CD4-positive, alpha-beta T cell (primary cell): ENCODE measurements at places on chromosomes 6 and 20. TPM values are rescaled to one million over a fixed set of nuclear protein-coding genes. Genes with fewer than 3 reads are reported as not detected.
A peak's percentile ranks its signal among the peaks of the same experiment; 100 is the strongest.

CRISP2 gene
- total RNA-seq = not detected

SLC17A1 gene
- total RNA-seq = not detected

DNA sequence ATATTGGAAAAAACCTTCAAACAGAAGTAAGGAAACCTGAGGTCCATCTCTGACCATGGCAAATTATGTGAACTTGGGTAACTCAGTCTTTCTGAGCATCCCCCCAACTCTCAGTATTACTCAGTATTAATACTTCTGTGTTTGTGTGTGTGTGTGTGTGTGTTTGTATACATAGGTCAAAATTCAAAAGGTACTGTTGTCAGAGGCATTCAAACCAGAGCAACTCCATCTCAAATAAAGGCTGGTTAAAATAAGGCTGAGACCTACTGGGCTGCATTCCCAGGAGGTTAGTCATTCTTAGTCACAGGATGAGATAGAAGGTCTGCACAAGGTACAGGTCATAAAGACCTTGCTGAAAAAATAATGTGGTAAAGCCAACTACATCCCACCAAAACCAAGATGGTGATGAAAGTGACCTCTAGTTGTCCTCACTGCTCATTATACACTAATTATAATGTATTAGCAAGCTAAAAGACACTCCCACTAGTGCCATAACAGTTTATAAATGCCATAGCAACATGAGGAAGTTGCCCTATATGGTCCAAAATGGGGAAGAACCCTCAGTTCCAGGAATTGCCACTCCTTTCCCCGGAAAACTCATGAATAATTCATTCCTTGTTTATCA is 33.3 kb upstream of the SLC22A16 start:
- no peak for DNase-seq

HEY2 gene
- 0.08 TPM for total RNA-seq

DNA sequence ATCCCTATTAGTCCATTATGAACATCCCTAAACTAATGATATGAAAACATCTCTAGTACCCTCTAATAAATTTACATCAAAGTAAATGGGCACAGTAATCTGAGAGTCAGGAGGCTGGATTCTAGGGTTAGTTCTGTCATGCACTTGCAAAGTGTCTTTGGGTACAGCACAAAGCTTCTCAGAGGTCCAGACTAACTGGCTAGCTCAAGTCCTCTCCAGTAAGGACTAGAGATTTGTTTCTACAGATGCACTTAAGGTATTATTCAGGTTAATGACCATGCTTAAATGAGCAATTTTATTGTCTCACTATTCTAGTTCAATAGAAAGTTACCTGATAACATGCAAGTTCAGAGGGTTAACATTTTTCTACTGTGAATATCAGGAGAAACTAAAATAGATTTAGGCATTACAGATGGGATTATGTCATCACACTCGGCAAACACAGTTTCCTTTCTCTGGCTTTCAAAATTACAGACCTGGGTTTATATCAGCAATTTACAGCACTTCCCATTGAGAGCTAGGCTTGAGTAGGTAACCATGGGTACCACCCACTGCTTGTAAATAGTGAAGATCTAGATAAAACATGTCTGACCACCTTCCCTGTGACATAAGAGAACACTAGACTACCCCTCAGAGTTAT is 402.9 kb upstream of the RUNX2 start:
- peak; percentile 89 for DNase-seq

GRCh38 chr6:129662980-129663431 is 47.0 kb downstream of the ARHGAP18 start:
- no peak for DNase-seq

GRCh38 chr20:49343246-49343645 is 65.4 kb upstream of the ZNFX1 start:
- no peak for DNase-seq

DNA sequence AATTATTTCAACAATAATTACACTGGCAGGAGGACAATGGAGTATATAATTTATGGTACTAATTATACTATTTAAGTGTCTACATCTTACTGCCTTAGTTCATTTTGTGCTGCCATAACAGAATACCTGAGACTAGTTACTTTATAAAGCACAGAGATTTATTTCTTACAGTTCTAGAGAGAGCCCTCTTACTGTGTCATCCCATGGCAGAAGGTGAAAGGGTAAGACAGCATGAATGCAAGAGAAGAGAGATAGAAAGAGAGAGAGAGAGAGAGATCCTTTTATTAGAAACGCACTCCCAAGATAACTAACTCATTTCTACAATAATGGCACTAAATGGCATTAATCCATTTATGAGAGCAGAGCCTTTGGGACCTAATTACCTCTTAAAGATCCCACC is 314.7 kb downstream of the EPM2A start:
- DNase-seq = no peak

- DNase-seq = no peak
These were observed 3.9 kb upstream of the SDCBP2 start for GRCh38 chr20:1332749-1333300.

- no peak for DNase-seq
These were observed 136.4 kb downstream of the LINC00237 start for GRCh38 chr20:20969701-20970280.

RPS18 gene
- 5,309 TPM for total RNA-seq

GRCh38 chr6:79797912-79798311 is 149.4 kb downstream of the ELOVL4 start:
- no peak for DNase-seq

- DNase-seq = no peak
These were observed 4.1 kb downstream of the RBM38 start for GRCh38 chr20:57395111-57395966.

GRCh38 chr6:35972471-35973367 is 51.7 kb downstream of the SLC26A8 start:
- DNase-seq = no peak

DNA sequence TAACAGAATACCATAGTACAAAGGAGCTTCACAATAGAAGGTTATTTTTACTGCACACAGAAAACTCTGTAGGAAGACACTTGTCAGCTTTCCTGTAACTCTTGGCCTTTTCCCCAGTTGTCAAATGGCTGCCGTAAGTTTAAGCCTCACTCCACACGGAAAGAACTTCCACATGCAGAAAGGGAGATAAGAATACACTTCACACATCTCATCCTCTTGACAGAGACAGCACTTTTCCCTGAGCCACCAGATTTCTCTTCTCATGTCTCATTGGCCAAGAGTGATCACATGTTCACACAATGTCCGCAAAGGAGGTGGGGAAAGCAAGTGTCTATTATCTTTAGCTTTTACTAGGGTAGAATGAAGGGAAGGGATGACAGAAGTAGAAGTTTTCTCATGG is 540.7 kb downstream of the HAO1 start:
- DNase-seq = no peak

TNFRSF6B gene
- 2.5 TPM for total RNA-seq

DNA sequence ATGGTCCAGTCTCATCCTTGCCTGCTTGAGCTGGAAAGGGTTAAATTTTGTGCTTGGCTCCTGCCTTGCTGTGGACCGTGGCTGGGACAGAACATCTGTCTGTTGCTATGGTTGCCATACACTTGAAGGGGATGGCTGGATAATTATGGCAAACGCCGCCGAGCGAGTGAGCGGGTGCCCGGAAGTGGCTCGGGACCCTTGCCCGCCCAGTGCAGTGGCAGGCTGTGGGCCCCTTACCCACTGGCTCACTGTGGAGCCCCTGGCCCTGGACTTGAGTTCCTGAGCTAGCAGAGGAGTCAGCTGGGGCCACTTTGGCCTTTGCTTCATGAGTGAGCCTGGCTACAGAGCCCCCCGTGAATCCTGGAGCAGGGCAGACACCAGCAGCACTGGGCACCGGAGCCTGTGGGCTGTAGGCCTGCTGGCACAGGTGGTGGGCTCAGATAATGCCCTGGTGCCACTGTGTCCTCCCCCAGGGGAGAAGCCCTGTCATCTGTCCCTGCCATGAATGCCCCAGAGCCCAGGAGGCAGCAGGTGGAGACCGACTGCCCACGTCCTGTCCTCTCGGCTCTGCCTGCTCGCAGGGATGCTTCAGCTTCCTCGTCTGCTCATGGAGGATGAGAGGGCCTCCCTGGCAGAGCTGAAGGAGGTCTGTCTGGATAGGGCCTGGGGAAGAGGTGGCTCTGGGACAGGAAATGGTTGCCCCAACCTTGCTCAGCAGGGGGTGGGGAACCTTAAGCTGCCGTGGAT is 25.5 kb upstream of the NOL4L start:
- DNase-seq = no peak

DNA sequence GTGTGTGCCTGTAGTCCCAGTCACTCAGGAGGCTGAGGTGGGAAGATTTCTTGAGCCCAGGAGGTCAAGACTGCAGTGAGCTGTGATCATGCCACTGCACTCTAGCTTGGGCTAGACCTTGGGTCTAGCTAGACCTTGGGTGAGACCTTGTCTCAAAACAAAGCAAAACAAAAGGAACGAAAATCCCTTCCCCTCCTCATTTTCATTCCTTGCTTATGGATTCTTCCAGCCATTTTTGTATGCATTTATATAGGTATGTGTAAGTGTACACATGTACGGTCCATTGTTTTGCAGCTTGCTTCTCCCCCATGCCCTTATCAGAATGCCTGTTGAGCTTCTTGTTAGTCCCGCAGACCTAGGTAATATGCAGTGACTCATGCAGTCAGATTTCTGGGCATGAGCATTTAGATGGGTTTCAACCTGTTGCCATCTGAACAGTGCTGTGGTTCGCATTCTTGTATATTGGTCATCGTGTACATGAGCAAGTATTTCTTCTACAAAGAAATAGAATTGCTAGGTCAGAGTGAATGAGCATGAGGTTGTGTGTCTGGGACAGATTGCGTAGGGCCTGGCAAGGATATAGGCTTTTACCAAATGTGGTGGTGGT is 73.2 kb downstream of the ATRN start:
- DNase-seq = no peak

PLEKHG1 gene
- 1.5 TPM for total RNA-seq

LSM14B gene
- 34.5 TPM for total RNA-seq

PDCD2 gene
- total RNA-seq = 56.9 TPM

GRCh38 chr6:16412982-16413381 is 174.6 kb downstream of the GMPR start:
- DNase-seq = no peak

DNA sequence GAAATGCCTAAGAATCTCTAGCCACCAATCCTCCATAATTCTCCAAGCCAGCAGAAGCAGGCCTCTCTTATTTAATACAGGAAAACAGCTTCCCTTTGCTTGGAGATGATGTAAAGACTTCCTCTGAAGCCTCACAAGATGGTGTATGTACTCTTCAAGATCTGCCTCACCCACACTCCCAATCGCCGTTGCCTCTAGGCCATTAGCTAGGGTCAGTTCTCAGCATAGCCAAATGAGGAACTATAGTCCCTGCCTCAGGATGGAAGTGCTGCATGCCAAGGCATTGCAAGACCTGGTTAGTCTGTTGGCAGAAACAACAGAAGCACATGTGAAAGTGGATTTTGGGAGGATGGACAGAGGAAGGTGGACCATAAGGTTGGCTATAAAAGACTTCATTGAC is 139.1 kb downstream of the SCML4 start:
- no peak for DNase-seq

DNA sequence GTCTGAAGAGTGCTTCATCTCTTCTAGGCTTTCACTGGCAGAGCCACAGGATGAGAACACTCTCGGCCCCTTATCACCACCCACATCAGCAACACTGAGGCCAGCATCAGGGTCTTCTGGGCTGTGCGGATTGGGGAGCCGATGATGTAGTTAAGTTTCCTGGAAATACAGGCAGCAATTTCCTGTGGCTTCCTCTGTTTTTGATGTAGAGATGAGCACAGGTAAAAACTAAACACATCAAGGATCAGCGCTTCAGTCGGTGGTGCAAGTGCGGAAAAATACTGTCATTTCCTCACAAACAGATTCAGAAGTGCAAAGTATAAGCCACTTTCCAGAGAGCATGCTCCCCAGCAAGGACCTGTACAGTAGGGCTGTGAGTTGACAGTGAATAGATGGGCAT is 62.6 kb downstream of the BACH2 start:
- no peak for DNase-seq

DNA sequence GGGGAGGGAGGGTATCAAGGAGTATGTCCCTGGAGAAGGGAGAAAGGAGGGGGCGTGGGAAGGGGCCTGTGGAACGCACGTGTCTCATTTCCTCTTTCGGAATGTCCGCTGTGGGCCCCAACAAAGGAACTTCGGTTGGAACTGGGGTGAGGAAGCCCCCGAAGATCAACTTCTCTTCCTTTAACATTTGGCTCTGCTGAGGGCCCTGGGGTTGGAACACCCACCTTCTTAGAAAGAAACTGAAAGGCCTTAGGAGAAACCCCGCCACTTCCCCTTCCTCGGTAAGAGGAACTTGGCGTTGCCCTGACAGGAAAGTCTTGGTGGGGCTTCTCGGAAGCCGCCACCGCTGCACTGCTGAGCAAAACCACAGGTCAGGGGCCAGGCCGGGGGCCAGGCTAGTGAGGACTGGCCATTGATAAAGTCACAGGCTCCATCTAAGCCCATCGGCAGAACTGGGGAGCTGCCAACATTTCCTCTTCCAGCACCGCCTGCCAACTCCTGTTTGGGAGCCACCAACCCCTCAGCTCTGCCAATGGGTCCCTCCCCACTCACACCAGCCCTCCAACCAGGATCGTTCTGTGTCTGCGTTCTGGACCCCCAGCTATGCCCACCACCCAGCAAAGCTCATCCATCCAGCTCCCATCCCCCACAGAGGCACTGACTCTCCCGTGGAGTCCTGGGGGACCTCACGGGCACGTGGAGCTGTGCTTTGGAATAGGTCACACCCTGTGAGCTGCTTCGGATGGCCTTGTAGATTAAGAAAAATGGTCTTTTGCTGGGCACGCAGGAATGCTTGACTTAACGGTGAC is 44.8 kb downstream of the FGD2 start:
- peak; percentile 64 for DNase-seq

DNA sequence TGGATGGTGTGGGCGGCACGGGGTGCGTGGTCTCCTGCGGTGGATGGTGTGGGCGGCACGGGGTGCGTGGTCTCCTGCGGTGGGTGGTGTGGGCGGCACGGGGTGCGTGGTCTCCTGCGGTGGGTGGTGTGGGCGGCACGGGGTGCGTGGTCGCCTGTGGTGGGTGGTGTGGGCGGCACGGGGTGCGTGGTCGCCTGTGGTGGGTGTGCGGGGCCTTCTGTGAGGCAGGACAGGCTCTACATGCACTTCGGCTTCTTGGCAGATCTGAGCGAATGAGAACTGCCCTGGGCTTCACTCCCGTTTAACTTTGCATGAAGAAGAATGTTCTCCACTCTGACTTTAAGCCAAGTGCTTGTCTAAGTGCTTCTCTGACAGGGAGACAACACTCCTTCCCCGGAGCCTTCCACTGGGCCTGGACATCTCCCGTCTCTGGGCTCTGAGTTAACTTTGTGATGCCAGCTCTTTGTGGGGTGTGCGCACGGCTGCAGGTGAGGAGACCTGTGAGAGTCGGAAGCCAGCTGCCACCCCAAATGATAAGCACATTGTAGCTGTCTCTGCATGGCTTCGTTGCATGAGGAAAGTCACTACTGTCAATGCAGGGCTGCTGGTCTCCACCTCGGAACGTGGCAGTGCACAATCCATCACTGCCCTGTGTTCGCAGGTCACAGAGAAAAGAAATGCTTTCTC is 244.8 kb downstream of the DLL1 start:
- no peak for DNase-seq

DNA sequence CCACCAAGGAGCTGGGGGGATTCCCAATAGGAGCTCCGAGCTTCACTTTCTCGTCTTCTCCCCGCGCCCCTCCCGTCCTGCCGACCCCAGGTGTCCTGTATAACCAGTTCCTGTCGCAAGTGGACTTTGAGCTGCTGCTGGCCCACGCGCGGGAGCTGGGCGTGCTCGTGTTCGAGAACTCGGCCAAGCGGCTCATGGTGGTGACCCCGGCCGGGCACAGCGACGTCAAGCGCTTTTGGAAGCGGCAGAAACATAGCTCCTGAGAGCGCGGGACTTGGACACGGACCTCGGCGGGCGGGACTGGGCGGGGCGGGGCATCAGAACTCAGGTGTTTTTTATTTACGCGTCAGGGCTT is 340 bp upstream of the VARS2 start:
- DNase-seq = no peak
